ENCODE measurements at places on chromosomes 1 and 21. TPM values are rescaled to one million over a fixed set of nuclear protein-coding genes. Genes with fewer than 3 reads are reported as not detected.

OR2T29 gene
- not detected for total RNA-seq

DNA sequence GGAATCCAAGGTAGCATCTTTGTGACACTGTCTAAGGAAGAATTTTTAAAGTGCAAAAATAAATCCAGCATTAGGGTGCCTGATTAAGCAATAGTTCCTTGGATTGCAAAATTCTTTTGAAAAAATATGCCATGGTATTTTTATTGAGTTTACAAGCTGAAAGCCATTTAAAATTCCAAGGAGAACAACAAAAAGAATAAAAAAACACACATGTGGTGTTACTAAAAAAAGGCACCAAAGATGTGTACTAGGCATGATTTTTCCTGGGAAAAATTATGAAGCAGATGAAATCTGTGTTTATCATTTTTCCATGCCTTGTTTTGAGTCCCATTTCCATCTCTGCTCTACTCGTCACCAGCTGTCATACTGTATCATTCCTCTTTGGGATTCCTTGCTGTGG is 157.0 kb upstream of the ZNHIT6 start:
- no peak overlapping the region for H3K27ac ChIP-seq
- no peak overlapping the region for H3K4me3 ChIP-seq

SUSD4 gene
- total RNA-seq = 5.5 TPM

DNA sequence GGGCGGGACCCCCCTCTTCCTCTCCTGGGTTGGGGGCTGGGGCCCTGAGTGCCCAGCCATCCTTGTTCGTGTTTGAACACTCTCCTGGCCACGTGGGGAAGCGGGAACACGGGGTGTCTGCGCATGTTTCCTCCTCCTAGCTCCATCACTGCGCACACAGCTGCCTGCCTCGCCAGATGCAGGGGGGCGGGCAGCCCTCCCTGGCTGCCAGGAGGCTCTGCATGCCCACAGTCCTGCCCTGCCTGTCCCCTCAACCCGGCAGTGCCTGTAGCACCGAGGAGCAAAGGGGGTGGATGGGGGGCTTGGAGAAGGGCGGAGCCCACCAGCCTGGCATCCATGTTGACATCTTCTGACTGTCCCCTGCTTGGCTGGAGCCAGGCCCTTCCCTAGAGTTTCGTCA is 1.8 kb upstream of the SLC25A34 start:
- no peak overlapping the region for H3K4me3 ChIP-seq
- H3K36me3 ChIP-seq = no peaks in the 10 kb centered on the region
- peaks cover 37% of the 10 kb centered on the region for H3K4me1 ChIP-seq
- H3K27ac ChIP-seq = no peak overlapping the region

FMO3 gene
- total RNA-seq = 0.90 TPM

Measured in pancreas (tissue), 10 donors.